ENCODE measurements at places on chromosomes 3 and 15.

DNA sequence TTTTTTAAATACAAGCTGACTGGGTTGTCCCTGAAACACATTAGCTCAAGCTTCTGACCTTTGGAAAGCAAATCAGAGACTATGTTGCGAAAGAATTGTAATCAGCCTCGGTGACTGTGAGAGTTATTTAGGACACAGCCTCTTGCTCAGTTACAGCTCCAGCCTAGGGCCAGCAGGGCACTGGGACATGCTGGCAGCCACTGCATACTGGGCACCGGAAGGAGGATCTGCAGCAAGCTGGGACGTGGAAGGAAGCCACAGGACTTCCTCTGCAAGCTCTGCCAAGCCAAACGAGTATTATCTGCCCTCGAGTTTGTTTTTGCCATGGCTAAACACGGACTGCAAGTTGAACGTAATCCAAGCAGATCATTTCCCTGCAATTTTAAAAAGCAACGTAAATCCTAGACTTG, 24.4 kb upstream of the COPG1 start:
- DNase-seq: no peak

DNA sequence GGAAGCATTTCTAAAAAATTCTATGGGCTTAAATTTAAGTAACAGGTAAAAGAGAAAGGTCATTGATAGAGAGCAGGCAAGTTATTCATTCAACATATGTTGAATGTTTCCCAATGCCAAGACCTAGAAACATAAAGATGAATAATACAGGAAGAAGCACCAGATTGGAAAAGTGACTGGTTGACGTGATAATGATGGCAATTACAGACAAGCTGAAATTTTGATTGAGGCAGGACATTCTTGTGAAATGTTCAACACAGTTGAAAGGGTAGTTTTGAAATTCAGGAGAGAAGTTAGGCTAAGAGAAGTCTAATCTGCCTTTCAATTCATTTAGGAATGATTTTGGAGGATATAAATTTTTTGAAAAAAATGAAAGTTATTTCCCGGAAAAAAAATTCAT, 536.3 kb upstream of the NAALADL2 start:
- no peak for DNase-seq

DNA sequence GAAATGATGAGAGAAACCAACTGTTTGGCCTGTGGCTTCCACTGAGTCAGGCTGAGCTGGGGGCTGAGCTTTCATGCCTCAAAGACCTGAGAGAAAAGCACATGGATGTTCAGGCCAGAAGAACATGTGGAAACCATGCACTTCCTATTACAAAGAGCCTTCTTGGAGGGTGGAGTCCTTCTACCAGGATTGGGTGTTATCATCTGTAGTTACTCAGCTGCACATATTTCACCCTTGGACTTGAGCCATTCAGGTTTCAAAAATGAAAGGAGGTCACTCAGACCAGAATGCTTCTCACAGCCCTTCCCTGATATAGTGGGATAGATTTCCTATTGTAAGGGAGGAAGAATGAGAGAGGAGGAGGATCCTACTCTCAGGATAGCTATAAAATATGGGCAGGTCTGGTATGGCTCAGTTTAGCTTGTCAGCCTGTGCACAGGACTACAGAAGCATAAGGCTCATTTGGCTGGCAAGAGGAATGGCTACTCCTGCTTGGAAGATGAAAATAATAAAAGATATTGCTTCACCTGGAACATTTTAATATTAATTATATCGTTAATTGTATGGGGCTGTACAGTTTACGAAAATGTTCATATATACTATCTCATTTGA, 173.6 kb upstream of the TMC3 start:
- DNase-seq: no peak

GRCh38 chr3:197908957-197909701, 40.9 kb upstream of the RPL35A start:
- no peak for DNase-seq

DNA sequence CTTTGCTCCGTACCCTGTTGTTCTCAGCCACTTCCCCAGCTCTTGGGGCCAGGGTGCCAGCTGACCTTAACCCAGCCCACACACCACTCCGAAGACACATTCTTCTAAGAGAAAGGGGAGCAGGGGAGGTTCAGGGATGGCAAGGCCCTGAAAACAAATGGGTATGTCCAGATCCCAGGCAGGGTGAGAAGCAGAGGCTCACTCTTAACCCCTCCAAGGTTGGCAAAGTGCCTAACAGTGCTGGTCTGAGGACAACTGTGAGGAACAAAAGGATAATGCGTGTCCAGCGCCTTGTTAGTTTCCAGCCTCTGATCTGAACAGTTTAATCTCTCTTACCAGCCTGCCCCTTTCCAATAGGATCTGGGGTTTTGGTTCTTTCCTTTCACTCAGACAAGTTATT, 1.5 kb downstream of the TMEM44 start:
- DNase-seq: no peak

GRCh38 chr15:71757741-71758530, 52.4 kb upstream of the NR2E3 start:
- DNase-seq: no peak

DNA sequence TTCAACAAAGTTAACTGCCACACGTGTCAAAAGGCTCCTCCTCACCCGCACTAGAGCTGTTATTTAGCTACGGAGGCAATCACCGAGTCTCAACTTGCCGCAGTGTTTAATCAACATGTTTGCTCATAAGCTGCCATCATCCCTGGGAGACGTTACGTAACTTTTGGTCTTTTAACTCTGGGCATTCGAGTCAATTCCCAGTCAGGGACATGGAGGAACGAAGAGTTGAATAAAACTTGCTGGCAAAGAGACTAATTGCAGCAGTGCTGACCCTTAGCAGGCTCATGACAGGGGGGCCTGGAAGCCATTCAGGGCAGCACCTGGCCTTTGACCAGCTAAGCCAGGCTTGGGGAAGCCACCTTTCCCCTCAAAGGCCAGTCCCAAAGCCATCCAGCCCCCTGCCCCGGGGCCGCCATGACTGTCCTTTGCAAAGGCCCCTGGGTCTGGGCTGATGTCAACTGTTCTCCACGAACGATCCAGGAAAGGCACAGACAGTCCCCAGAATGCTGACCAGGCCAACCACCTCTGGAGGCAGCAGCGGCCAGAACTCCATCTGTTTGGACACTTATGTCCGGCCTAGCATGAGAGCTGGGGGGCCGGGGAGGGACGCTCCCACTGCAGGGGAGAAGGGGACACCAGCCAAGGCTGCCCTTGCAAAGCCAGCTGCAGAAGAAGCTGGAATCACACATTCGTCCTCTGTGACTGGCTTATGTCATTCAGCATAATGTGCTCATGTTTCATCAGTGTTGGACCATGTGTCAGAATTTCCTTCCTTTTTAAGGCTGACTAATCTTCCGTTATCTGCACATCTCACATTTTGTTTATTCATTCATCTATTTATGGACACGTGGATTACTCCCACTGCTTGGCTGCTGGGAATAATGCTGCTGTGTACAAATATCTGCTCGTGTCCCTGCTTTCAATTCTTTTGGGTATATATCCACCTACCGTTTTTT, 43.7 kb downstream of the PCSK6 start:
- no peak for DNase-seq

DNA sequence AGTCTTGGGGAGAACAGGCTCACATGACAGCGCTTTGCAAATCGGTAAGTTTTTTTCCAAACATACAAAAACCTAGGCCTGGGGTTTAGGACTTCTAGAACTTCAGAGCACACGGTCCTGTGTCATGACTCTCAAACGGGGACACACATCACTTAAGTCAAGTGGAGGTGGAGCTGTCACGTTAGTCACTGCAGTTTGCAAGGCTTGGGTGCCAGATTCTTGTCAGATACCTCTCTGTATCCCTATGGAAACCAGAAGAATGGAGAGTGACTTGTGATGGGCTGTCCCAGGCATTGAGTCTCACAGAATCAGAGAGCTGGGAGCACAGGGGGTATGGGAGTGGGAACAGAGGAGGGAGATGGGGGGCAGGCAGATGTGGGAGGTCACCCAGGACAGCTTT, 64.8 kb downstream of the DUT start:
- no peak for DNase-seq

DNA sequence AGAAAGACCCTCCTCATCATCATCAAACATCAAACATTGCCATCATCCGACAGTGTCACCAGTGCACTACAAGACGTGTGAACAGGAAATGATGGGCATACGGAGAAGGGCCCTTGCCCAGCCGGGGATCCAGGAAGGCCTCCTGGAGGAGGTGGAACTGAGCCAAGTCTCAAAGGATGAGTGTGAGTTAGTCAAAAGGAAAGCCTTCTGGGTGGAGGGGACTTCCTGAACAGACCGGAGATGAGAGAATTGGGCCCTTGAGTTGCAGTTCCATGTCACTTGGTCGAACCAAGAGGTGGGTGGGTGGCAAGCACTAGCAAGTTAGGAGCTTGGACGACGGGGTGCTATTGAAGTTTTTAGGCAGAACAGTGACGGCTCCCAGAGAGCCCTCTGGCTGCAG, 8.5 kb downstream of the SEMA4B start:
- DNase-seq: no peak

DNA sequence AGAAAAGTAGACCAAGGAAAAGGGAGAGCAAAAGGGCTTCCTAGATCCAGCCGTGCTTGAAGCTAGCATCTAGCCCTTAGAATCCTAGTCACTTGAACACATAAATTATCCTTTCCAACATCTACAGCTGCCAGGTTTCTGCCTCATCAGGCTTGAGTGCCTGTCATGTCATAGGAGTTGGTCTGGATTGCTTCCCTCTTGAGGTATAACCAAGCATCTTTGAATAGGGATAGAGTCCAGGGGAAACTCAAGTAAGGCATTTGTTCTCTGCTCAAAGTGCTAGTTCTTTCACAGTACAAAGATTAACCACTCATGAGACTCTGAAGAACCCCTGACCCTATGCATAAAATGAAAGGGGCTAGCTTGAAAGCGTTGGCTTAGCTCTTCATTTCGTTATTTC, 72.3 kb downstream of the SLCO3A1 start:
- no peak for DNase-seq

DNA sequence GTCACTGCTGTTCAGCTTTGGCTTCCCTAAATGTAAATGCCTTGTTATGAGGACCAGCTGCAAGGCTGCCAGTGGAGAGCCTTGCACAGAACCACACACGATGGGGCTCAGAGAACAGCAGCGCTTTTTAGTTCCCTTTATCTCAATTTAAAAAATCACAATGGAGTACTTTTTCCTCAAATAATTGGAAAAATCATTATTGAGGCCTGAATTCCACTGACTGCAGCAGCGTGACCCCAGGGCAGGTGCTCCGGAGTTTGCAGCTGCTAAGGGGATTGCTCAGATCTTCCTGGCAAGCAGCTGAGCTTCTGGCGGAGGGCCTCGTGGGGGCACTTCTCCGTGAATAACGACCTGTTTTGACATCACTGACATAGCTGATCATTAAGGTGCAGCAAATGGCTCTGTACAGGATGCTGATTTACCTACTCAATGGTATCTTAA, 245.6 kb upstream of the TRIM42 start:
- no peak for DNase-seq

DNA sequence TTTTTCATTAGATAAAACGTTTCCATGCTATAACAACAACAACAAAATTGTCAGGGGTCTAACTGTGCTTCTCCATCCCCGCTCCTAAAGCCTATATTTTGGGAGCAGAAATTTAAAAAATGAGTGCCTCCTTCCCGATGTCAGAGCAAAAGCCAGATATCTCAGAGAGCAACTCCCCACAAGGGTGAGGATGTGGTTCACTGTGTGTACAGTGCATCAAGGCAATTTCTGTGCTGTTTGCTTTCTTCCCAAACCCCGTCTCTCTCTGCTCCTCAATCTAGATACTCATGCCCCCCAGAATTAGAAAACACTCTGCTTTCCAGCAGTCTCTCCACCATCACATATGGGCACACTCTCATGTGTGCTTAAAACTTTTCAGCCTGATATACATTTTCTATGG, 76.7 kb upstream of the MBNL1 start:
- no peak for DNase-seq

DNA sequence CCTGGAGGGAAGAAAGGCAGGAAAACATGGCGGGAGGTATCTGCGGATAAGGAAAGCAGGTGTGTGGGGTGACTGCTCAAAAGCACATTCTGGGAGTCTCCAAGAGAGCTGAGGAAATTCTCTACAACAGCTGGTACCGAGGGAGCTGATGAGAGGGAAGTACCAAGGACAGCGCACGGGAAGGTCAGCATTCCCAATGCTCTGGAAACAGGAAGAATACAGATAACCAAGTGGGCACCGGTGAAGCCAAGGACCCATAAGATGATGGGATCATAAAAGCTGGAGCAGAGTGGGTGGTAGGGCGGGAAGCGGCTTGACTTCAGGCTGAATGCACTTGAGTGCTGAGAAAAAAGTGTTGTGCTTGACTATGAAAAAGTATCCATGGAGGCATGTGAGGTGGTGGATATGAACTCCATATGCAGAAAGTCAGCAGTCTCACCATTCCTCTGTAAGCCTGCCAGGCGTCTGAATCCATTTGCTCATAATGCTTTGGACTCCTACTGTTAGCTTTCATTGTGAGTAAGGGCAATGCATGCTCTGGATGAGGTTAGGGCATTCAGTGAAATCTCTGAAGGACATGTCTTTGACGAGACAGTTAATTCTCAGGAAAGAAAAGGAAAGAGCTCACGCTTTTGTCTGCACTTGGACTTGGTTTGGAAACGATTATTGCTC, 215.5 kb downstream of the NR1D2 start:
- DNase-seq: no peak

GRCh38 chr3:120460862-120461261, 10.1 kb upstream of the FSTL1 start:
- DNase-seq: no peak

DNA sequence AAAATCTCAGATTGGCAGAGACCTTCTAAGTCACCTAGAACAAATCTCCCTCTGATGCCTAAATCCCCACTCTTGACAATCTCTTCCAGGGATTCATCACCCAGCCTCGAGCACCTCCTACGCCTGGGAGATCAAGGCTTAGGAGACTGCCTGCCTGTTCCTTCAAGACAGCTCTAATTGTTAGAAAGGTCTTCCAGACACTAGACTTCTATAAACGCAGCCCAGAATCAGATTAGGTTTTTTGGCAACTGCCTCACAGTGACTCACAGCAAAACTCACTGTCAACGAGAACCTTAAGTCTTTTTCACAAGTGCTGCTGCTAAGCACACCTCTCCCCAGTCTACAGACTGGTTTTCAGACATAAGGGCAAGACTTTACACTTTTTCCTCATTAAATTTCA, 23.1 kb downstream of the SRGAP3 start:
- no peak for DNase-seq

DNA sequence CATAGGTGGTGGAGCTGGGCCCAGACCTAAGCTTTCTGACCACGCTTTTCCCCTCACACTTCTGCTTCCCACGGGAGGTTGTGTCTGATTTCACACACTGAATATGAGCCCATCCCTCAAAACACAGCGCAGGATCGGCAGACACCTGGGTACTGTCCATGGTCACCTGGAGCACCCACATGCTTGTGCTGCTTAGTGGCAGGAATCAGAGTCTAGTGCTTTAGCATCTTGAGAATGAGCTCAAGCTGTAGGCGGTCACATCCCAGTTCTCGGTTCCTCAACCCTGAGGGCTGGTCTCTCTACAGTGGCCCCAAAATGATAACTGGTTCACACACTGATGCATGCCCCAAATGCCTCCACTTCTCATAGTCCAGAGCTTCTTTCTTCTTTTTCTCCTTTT, 111.0 kb downstream of the SEMA5B start:
- no peak for DNase-seq

- no peak for DNase-seq
Measured at GRCh38 chr15:67732164-67732563, 93.1 kb upstream of the SKOR1 start.

GRCh38 chr3:13040361-13041074, 32.7 kb downstream of the IQSEC1 start:
- DNase-seq: no peak

- no peak for DNase-seq
Measured at GRCh38 chr3:38169027-38169317, 3.6 kb downstream of the OXSR1 start.

Data from T follicular helper cell (primary cell).